ENCODE measurements at places on chromosomes 4 and X.

DNA sequence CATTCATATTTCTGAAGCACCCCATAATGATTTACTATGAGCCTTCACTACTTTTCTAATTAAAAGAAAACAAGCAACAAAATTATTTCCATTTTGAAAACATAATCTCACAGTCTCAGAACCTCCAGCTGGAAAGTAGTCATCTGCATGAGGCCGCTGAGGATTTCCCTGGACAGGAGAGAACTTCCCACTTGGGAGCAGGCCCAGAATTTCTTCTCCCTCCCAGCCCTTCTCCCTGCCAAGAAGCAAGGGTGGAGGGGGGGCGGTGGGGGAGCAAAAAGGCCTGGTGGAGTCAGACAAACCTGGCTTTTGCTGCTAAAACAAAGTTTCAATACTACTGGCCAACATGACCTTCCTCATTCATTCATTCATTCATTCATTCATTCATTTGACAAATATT, 167.3 kb downstream of the PJA1 start:
- peak; percentile 64 for DNase-seq

- DNase-seq, result no peak
Measured at GRCh38 chr4:151727365-151727764, 33.4 kb downstream of the GATB start.

DNA sequence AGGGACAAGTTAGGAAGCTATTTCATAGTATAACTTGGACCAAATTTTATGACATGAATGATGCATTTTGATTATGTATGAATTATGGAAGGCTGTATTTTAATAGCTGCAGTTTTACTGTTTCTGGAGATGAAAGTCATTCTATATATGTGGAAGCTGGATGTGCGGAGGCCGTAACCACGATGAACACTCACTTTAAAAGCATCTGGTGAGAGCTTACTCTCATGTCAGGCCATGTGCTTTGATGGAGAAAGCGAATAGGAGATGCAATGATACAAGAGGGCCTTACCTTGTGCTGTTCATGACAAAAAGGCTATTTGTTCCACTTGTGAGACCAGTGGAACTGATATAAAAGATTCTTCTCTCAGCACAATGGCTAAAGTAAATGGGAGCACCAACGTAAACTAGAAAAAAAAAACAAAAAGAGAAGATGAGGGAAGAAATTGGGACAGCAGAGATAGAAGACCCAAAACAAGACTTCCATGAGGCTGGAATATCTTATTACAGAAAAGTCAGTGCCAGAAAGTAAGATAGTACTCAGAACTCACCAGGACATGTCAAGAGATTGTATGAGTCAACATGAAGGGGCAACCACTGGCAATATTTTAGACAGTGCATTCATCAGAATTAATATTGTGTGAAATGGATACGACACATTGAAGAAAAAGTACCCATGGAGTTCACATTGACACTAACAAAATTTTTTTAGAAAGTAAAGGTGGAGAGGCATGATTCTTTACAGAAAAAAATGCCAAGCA, 63.3 kb upstream of the GAB1 start:
- DNase-seq, result peak; percentile 43

- DNase-seq, result peak; percentile 56
Measured at GRCh38 chrX:10749113-10749512, 128.7 kb upstream of the MID1 start.

GRCh38 chrX:19849464-19850080, 37.8 kb downstream of the SH3KBP1 start:
- DNase-seq, result no peak

DNA sequence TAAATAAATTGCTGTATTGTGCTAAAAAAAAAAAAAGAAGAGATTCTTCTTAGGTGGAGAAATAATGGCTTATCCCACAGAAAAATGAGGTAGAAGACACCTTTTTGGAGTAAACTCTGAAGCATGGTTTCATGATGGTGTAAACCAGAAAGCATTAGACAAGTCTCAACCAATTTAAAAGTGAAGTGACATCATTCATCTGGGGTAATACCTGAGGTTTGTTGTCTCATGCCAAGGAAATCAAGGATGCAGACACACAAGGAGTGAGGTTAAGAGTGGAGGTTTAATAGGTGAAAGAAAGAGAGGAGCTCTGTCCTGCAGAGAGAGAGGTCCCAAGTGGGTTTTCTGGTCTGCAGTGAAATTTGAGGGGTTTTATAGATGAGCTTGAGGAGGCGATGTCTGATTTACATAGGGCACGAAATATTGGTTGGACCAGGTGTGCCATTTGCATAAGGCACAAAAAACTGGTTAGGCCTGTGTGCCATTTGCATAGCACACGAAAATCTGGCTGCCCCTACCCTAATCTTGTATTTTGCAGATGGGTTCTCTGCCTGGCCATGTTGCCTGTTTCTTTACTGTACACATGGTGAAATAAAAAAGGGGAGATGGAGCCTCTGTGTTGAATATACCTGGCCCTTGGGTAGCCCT, 25.0 kb upstream of the CWH43 start:
- no peak for DNase-seq

GRCh38 chr4:126582737-126583136, 1050.0 kb upstream of the INTU start:
- DNase-seq, result no peak

DNA sequence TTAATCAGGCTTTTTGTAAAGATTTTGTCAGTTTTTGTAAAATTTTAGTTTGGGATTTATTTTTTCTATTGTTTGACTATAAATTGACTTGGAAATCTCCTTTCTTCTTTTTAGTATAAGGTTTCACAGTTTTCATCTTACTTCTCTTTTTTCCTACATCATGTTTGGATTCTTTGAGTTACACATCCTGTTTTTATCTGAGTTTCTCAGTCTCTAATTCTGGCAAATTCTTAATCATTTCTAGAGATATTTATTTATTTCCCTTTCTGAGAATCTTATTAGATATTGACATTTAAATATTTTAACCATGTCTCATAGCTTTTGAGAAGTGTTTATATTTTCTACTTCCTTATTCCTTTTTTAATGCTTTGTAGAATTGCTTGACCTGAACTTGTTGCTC, 20.7 kb downstream of the USP53 start:
- DNase-seq, result no peak

- DNase-seq, result no peak
Measured at GRCh38 chrX:24590111-24590510, 57.0 kb downstream of the PCYT1B start.

DNA sequence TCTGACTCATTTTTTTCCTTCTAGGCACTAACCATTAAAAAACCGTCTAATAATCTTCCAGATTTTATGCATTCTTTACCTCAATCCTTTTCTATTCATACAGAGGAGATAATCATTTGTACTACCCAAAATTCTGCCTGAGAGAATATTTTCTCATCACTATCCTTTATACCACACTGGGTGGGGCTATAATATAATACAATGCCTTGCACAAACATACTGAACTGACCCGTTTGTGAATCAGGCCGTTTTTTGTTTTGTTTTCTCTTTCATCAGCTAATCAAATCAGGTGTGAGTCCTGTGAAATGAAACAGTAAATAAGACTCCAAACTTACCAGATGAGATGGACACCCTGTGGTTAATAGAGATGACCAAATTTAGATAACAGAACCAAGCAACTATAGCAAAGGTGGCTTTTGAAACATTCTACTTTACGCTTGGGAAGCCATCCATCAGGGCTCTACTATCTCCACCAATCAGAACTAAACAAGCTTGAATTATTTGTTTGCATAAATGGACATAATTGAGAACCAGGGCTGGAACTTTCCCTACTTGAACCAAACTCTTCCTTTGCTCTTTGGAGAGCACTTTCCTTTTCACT, 573.0 kb downstream of the GABRG1 start:
- DNase-seq, result no peak

DNA sequence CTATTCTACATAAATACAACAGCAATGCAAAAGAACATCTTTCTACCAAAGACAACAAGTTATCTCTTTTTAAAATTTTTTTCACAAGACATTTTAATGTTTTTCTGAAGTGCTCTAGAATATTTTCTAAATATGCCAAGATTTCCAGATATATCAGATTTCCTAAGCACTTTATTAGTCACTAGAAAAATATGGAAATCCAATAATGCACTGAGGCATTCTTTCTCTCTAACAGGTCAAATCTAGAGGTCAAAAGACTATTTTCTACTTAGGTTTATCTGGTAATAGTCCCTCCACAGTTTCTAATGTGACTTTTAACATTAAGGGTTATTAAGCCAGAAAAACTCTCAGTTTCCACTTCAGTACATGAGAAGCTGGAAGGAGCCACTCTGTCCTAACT, 1041.2 kb upstream of the INTU start:
- DNase-seq, result peak; percentile 23

GRCh38 chr4:103673983-103674382, 45.8 kb downstream of the TACR3 start:
- DNase-seq, result no peak

GRCh38 chrX:149631234-149632165, at the start of gene TMEM185A:
TSS of gene TMEM185A (minus strand) at chrX:149631792. CDS start at chrX:149631580, 212 bp downstream.
- peak; percentile 53 for DNase-seq

GRCh38 chr4:184782731-184783373, 42.9 kb downstream of the ACSL1 start:
- DNase-seq, result no peak

GRCh38 chr4:7463566-7464258, 29.0 kb upstream of the PSAPL1 start:
- DNase-seq, result no peak

- DNase-seq, result no peak
Measured at GRCh38 chr4:183610613-183611012, 48.4 kb downstream of the RWDD4 start.

DNA sequence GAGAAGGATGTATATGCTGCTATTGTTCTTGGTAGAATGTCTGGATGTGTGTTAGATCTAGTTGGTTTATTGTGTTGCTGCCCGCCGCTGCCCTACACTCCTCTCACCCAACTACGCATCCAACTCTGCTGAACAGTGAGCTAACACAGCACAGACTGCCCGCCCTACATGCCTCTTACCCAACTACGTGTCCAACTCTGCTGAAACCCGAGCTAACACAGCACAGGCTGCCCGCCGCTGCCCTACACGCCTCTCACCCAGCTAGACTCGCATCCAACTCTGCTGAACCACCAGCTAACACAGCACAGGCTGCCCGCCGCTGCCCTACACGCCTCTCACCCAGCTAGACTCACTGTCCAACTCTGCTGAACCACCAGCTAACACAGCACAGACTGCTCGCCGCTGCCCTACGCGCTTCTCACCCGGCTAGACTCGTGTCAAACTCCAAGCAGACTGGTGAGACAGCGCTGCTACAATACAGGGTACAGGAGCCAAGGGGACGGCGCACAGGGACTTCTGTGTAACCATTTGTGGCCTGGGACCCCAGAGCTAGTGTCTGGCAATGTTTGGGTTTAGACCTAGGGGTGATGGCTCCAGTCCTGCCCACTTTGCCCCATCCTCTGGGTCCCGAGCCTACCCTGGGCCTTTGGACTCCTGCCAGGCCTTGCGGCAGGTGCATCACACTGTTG, 11.6 kb upstream of the CTBP1 start:
- DNase-seq, result no peak

DNA sequence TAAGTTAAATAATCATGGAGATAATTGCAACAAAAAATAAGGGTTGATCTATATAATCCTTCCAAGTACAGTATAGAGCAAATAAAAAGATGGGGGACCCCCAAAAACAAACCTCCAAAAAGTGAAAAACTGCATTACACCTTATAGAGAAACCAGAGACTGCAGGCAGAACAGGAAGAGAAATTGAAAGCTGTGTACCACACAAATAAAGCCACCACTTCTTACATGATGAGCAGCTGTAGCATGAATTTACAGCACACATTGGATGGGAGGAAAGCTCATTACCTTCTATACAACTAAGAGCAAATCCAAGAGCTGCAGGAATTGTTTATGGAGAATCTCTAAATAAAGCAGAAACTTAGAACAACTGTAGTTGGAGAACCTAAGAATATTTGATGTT, 152.4 kb upstream of the PDE5A start:
- no peak for DNase-seq

DNA sequence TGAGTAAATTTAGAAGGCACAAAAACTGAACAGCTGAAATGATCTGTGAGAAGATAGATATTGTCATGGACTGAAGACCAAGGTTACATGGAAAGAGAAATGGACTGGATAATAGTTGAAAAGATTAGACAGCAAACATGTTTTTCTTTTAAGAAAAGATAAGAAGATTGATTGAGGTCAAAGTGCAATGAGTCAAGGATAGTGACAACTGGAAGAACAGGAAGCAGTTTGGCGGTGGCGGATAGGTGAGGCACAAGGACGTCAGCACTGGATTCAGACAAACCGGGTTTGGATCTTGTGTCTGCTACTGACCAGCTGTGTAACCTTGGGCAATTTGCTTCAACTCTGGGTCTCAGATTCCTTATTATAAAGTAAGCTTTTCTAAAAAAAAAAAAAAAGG, 2.0 kb upstream of the HPGD start:
- DNase-seq, result no peak

DNA sequence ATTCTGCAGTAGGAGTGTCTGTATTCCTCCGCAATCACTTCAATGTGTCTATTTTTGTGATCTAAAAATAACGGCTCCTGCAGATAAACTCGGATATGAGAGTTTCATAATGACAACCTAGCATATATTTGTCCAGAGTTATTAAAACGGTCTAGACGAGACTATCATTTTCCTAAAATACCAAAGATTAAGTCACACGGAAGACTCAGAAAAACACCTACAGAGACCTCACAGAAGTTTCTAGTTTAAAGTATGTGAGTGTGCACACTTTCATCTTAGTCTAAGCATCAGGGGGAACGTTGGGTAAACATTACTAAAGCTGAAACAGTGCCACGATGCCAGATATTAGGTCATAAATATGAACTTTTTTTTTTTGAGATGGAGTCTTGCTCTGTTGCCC, 156.9 kb downstream of the AFAP1 start:
- no peak for DNase-seq

DNA sequence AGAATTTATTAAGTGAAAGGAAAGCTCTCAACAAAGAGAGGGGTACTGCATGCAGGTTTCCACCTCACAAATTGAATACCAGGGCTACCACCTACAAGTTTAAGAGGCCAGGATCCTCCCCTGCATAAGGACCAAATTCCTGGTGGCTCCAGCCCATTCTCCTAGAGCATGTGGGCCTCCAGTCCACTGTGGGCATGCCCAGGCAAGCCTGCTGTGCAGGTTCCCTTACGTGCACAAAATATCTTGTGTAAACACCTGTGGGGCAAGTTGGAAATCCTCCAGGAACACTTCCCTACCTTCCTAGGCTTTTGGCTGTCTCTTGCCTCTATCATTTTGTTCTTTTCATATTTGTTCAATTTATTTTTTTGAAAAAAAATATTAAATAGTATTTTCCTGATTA, 724.3 kb downstream of the ARAP2 start:
- no peak for DNase-seq

- peak; percentile 67 for DNase-seq
Measured at GRCh38 chr4:83334425-83335241, at the start of gene HPSE. TSS of gene HPSE (minus strand) at chr4:83334848. CDS start at chr4:83334782, 66 bp downstream.

GRCh38 chr4:111011458-111011857, 388.6 kb upstream of the PITX2 start:
- no peak for DNase-seq

DNA sequence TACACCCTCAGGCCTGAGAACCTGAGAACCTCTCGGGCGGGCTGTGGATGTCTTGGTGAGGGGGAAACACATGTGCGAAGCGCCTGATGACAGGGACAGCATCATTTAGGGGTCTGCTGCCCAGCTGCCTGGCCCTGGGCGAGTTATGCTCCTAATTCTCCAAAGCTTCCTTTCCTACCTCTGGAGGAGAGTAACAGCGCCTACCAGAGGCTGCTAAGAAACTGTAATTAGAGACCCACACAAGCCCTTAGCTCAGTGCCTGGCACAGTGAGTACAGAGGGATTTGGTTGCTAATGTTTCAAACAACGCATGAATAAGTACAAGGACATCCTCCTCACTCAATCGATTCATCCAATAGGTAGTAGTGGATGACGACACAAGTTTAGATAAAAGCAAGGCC, 40.4 kb downstream of the BCOR start:
- DNase-seq, result no peak

Measured in fibroblast of skin of right quadriceps (primary cell).